ENCODE measurements at places on chromosomes 7 and 10.

- no peak for DNase-seq
Measured at GRCh38 chr7:88115258-88115796, 104.5 kb downstream of the SRI start.

GRCh38 chr7:149281508-149282330 lies 19.7 kb downstream of the ZNF783 start:
- DNase-seq, result no peak

DNA sequence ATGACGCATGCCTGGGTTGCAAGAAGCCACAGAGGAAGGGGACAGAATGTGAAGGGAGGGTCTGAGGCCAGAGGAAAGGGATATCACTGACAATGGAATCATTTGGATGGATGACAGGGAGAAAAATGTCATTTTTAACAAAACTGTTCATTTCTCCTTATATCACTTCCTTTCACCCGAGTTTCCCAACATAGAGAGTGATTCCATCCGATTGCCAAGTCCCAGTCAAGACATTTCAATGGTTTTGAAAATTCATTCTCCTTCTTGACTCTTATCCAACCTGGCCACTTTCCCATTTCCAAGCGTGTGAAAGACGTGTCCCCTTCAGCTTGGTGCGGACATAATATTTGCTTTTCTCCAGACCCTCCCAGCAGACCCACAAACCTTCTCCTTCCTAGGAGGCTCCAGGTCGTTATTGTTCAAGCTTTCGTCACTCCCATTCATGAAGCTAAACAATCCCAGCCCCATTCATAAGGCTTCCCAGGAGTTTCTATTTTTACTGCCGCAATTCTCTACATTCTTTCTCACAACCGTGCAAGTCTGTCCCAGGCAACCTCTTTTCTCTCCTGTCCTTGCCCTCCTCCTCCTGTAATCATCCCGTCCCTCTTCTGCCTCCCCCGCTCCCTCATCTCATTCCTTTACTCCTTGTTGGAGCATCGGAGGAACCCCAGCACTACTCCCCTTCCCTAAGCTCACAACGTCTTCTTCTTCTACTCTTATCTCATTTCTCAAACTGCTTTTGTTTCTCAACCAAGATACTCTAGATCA lies 301.3 kb upstream of the KLF6 start:
- DNase-seq, result no peak

GRCh38 chr10:10726101-10726500 lies 291.6 kb upstream of the CELF2 start:
- no peak for DNase-seq

- no peak for DNase-seq
Measured at GRCh38 chr7:38907066-38907465, 1.9 kb downstream of the VPS41 start.

GRCh38 chr7:155766966-155767916 lies 45.0 kb downstream of the SHH start:
- no peak for DNase-seq

GRCh38 chr7:4271716-4272015 lies 410.4 kb upstream of the FOXK1 start:
- DNase-seq, result no peak

DNA sequence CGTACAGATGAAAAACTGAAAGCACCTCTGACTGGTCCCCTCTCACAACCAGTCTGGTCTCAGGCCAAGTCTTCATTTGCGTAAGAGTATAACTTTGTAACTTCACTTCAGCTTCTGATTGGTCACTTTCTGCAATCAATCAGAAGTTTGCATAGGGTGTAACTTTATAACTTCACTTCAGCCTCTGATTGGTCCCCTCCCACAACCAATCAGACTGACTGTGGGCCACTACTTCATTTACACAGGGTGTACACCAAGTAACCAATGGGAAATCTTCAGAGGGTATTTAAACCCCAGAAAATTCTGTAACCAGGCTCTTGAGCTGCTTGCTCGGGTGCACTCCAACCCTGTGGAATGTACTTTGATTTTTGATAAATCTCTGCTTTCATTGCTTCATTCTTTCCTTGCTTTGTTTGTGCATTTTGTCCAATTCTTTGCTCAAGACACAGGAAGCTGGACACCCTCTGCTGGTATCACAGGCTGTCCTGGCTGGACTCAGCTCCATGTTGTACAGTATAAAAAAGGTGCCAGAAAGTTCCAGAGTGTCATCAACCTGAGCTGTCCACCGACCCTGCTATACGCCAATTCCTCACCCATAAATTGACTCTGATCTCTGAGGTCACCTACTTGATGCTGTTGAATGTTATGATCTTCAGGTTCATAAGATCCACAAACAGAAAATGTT lies 74.5 kb downstream of the COBL start:
- DNase-seq, result no peak

DNA sequence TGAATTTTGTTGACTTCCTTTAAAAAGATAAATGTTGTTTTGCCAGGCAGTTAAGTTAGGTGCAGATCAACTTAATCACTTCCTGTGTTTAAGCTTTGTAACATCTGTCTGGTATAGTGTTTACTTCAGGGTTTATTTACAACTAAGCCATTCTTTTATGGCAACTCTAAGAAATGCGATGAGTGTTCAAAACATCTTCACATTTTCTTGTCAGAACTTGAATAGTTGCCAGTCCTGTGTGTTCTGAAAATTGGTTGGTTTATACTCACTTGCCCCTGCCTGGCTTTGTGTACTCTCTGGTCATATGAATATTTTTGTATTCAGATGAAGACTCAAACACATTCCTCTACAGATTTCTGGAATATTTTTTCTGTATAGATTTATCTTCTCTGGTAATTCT lies 327.2 kb downstream of the MDFIC start:
- no peak for DNase-seq

GRCh38 chr10:47167591-47167990 lies 132.4 kb upstream of the GDF10 start:
- DNase-seq, result no peak

DNA sequence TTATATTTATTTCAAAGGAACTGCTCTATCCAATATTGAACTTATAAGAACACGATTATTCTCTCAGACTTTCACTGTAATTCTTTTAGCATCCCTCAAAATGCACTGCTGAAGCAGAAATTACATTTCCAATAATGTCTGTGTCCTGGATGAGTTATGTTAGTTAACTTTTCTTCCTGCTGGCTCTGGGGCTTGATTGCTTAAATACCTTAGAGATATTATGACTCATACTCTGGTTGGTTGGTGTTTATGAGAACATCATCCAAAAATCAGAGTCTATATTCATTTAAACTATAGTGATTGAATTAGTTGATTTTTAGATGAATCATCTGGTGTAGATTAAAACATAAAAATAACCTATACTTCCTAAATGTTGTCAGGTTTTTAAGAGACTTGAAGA lies 246.3 kb upstream of the VWC2 start:
- DNase-seq, result no peak

- no peak for DNase-seq
Measured at GRCh38 chr10:121362026-121362425, 236.2 kb downstream of the FGFR2 start.

DNA sequence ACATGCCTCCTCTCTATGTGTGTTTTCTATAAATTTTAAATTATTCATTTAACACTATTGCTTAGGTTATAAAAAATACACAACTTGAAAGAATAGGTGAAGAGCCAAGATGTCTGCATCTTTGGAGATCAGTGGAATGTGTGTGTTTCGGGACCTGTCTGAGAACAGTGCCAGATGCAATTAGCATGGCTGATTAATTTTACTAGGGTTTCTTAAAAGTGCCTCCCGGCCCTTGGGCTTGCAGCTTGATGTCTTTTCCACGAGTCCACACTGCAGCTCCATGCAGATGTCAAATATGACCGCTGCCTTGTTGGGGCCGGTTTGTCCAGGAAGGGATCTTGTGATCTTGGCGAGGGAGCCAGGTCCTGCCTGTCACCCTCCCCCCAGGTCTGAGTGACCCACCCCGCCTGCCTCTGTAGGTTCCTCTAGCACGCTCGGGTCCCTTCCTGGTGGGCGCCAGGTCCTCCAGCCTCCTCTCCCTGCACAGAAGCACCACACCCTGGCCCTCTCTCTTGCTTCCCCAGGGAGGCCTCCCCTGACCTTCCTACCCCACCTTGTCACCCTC lies 20.7 kb downstream of the LHPP start:
- no peak for DNase-seq

DNA sequence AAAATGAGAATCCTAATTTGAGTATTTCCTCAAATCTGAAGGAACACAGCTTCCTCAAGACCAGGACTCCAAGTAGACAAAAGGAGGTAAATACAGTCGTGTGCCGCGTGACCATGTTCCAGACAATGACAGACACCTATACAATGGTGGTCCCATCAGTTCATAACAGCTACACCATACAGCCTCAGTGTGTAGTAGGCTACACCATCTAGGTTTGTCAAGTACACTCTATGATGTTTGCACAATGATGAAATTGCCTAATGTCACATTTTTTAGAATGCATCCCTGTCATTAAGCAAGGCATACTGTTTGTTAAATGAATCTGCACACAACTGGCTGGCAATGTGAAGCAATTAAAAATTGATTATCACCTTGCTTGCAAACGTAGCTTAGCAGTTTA lies 107.9 kb downstream of the PROSER2 start:
- no peak for DNase-seq

- no peak for DNase-seq
Measured at GRCh38 chr10:99598781-99599509, 21.3 kb downstream of the SLC25A28 start.

DNA sequence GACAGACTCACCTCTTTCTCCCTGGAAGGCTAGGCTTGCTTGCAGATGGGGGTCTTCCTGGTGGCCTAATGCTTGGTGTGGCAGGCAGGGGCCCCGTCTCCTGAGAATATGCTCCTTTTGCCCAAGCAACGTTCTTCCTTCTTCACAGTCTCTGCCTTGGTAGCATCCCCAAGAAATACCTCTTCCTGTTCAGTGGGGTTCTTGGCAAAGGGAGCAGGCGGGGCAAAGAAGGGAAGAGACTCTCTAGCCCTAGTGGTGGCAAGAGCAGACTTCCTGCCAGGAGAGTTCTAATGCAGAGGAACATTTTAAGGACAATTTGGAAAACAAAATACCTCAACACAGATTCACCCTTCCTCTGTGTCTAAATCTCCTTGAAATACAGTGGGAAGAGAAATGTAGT lies at the start of gene CLEC5A:
CLEC5A (minus strand) TSS at position 179 of the 400 bp plus-strand sequence. CDS start 682 bp downstream, outside the sequence.
- DNase-seq, result no peak

DNA sequence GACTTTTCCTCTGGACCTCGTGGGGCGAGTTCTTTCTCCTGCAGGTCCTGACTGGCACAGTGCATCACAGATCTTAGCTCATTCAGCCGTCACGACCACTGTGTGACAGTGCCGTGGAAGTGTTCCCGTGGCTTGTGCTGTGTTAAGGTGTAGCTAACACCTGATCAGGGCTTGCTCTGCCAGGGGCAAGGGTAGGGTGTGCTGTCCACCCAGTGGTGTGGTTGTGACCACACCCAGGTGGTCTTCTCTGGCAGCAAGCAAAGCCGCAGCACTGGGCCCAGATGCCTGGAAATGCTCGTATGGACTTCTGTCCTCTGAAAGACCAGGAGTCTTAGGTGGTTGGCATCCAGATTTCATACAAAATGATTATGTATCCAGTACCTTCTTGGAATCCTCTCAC lies 86.2 kb downstream of the GLRX3 start:
- no peak for DNase-seq

GRCh38 chr10:677750-678661 lies 11.5 kb downstream of the DIP2C start:
- DNase-seq, result no peak

- DNase-seq, result no peak
Measured at GRCh38 chr7:18940593-18941134, 176.8 kb downstream of the TWIST1 start.

- DNase-seq, result no peak
Measured at GRCh38 chr7:81659697-81660395, 110.0 kb downstream of the HGF start.

DNA sequence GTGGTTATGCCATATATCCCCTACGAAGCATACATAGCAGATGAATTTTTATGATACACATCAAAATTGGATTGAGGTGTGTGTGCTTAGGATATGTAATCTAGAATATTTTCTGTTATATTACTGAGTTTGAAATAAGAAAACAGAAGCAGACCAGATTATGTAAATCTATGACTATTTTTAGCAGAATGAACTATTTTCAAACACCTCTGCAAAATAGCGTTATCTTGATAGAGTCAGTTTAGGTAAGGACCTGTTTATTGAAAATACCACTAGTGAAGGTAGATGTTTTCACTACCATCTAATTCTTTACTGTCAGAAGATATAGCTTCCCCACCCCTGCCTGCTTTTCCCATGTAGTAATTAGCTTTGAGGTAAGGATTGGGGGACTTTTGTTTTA lies 9.1 kb downstream of the LANCL2 start:
- no peak for DNase-seq
